ENCODE measurements at places on chromosomes 3 and 15. TPM values are rescaled to one million over a fixed set of nuclear protein-coding genes. Genes with fewer than 3 reads are reported as not detected.

Gene TRANK1
- total RNA-seq = 1.7 TPM

Gene ADAMTS9
- total RNA-seq = 0.55 TPM

Gene EOMES
- total RNA-seq = 1.3 TPM

Gene NAALADL2
- total RNA-seq = 0.18 TPM

Gene ARGFX
- not detected for total RNA-seq

Gene TPRG1
- total RNA-seq = 0.28 TPM

Gene MYH15
- total RNA-seq = 0.26 TPM

Gene NEK10
- total RNA-seq = 1.8 TPM

Gene ZBTB20
- total RNA-seq = 0.75 TPM

Gene MCF2L2
- total RNA-seq = 0.15 TPM

Gene GXYLT2
- 1.5 TPM for total RNA-seq

Gene CLDN16
- 0.06 TPM for total RNA-seq

Gene SCG3
- 0.20 TPM for total RNA-seq

Gene WDR76
- total RNA-seq = 16.3 TPM

Gene RYR3
- total RNA-seq = not detected

Gene FANCI
- 53.7 TPM for total RNA-seq

Gene NR1I2
- not detected for total RNA-seq

Gene PLOD2
- 114 TPM for total RNA-seq

Gene CHST13
- 1.0 TPM for total RNA-seq

Gene TM4SF1
- 2,747 TPM for total RNA-seq

Gene CAND2
- total RNA-seq = 0.26 TPM

Gene C2CD4B
- not detected for total RNA-seq

Gene PPP2R3A
- total RNA-seq = 3.2 TPM

Gene CDCP1
- total RNA-seq = 15.3 TPM

Gene CLRN1
- total RNA-seq = not detected

Gene PRR20G
- not detected for total RNA-seq

Gene GPR160
- 1.0 TPM for total RNA-seq

Gene GPR27
- total RNA-seq = 4.0 TPM

Gene CHRNA7
- total RNA-seq = 4.7 TPM

Gene TMEM266
- 0.05 TPM for total RNA-seq

Gene PRKCD
- 22.4 TPM for total RNA-seq

Gene ALDH1A2
- 0.16 TPM for total RNA-seq

Gene ALDH1A3
- 24.7 TPM for total RNA-seq

Gene POLQ
- 7.5 TPM for total RNA-seq

Gene ARHGEF3
- 8.1 TPM for total RNA-seq

Gene NMNAT3
- total RNA-seq = 1.2 TPM

Gene RNU5B-1
- total RNA-seq = not detected

Gene KBTBD8
- 0.63 TPM for total RNA-seq
